NCI-H1048 (cell line): ENCODE measurements at places on chromosomes 5 and 9.

DNA sequence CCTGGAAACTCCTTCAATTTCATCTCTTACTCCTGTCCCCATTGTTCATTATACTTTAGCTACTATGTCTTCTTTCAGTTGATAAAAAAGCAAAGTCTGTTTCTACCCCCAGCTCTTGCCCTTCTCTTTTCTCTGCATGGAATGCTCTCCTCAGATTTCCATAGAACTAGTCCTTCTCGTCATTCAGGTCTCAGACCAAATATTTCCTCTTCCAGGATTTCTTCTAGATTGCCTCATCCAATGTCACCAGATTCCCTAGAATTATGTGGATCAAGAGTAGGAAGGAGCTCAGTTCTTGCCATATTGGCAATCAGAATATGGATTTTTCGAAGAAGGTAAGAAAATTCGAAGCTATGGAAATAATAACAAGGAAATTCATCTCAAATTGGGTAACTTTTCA is 176.1 kb downstream of the GABRG2 start:
- DNase-seq = no peak

DNA sequence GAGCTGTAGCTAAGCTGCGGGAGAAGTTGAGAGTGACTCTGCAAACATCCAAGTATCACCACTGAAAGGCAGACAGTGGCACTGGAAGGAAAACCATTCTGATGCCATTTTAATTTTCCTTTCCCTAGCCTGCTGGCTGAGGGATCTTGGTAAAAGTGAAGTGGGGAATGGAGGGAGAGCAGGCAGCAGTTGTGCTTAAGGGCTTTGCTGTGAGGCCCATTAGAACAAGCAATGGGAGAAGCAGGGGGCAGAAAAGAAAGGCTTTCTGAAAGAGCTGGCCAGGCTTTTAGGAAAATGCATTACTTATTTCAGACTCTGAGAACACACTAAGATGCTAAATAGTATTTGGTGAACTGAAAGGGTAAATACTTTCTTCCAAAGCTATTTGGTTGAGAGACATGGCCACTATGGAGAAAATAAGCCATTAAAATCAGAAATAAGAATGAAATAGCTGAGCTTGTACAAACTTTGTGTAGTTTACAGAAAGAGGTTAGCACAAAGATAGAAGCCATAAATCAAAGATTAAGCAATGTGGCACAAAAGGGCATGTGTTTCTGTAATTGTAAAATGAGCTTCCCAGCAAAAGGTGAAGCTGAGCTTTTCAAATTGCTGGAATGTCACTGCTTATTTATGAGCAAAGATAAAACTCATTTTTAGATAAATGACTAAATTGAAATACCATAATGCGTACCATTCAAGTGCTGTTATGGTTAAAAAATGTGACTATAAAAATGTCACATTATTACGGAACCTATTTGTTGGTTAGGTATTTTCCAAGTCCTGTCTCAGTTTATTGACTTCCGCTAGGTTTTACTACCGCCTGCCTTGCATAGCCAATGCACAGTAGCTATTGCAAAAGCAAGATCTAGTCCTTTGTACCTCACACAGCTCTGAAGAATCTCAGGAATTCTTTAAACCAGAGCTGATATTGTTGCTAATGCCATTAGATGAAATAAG is 20.8 kb downstream of the SNCAIP start:
- no peak for DNase-seq

GRCh38 chr5:107321906-107322305 is 348.8 kb downstream of the EFNA5 start:
- DNase-seq = no peak

GRCh38 chr9:133787754-133788025 is 49.5 kb upstream of the SARDH start:
- no peak for DNase-seq

DNA sequence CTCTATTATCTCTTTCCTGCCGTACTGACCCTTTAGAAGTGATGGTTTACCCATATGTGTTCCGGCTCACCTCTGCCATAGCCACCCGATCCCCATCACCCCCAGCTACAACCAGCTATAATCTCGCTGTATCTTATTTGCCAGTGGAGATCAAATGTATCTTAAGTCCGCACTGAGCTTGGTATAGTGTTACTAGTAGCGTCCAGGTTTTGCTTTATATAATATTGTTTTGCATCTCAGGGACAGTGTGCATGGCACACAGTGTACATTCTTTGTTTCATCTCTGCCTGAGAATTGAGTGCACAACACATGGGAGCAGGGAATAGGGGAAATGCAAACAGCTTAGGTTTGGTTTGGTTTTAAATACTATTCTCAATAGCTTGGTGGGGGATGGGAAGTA is 135.8 kb upstream of the SNX2 start:
- DNase-seq = no peak

- no peak for DNase-seq
Observed at GRCh38 chr5:139552893-139553575, 8.1 kb upstream of the UBE2D2 start.

DNA sequence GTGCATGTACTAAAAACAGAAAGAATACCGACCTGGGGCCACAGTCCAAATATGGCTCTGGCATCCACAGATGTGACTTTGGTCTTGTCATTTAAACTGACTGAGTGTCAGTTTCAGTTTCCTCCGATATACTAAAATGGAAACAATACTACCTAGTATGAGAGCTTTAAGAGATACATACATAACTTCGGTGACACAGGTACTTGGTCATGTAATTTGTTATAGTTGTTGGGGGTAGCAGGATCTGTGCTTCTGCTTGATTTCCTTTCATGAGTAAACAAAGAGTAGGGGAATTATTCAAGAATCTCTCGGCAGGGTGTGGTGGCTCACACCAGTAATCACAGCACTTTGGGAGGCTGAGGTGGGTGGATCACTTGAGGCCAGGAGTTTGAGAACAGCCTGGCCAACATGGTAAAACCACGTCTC is 32.1 kb downstream of the MTMR12 start:
- DNase-seq = no peak

DNA sequence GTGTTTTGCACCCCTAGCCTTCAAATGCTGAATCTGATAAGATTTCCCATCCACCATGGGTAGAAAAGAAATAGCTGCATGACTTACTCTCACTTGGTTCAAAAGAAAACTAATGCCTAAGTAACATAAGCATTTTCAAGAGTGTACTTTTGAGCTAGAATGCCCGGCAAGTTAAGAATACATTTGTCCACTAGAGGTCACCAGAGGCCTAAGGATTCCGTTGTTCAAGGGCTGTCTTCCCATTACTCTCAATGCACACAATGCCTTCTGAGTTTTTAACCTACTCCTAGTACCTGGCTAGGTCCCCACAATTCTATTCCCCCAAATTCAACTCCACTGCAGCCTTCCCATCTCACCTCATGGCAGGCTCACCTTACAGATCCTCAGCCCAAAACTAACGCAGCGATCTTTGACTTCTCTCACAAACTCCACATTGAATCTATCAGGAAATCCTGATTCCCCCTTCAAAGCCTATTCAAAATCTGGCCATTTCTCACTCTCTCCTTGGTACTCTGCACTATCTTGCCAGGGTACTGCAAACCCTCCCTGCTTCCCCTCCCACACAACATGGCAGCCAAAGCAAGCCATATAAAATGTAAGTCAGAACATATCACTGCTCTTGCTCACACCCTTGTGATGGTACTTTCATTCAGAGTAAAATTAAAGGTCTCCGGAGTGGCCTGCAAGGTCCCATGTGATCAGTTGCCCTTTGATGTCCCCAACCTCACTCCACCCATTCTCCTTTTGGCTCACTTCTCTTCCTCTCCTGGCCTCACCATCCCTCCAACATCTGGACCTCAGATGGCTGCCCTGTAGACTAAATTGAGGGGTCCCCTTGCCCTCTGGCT is 13.4 kb downstream of the OXCT1 start:
- DNase-seq = no peak

DNA sequence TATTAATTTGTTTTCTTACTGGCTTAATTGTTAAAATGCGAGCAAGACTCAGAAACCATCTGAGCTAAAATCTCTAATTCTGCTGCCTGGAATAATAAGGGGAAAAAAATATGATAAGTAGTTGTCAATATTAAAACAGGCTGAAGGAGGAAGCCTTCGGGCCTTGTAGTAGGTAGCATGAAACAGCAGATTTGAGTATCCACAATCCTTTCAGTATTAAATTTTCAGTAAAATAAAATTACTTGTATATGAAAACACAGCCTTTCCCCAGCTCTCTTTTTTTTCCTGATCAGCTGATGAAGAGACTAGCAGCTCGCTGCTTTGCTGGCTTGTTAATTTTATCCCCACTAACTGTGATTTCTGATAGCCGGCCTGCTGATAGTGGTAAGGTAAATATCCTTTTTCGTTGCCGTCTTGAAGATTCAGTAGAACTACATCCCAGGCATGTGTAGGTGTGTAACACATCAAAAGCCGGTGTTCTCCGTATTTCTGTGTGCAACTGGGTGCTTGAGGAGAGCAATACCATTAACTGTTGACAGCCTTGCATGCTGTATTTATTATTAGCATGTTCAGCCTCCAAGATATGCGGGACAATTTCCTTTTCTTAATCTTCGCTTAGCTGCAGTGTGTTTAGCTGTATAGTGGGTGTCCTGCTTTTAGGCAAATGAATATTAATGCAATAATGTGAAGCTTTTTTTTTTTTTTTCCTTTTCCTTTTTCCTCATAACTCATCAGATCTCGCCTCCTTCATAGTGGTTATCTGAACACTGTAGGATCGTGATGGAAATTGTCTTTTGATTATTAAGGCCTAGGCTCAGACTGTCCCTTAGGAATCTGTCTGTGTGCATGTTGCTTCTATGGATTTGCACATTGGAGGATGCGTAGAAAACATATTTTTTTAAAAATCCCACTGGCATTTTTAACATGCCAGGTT is 144.6 kb downstream of the SMARCA2 start:
- DNase-seq = no peak

GRCh38 chr9:121107881-121108280 is 33.1 kb downstream of the CNTRL start:
- DNase-seq = no peak

DNA sequence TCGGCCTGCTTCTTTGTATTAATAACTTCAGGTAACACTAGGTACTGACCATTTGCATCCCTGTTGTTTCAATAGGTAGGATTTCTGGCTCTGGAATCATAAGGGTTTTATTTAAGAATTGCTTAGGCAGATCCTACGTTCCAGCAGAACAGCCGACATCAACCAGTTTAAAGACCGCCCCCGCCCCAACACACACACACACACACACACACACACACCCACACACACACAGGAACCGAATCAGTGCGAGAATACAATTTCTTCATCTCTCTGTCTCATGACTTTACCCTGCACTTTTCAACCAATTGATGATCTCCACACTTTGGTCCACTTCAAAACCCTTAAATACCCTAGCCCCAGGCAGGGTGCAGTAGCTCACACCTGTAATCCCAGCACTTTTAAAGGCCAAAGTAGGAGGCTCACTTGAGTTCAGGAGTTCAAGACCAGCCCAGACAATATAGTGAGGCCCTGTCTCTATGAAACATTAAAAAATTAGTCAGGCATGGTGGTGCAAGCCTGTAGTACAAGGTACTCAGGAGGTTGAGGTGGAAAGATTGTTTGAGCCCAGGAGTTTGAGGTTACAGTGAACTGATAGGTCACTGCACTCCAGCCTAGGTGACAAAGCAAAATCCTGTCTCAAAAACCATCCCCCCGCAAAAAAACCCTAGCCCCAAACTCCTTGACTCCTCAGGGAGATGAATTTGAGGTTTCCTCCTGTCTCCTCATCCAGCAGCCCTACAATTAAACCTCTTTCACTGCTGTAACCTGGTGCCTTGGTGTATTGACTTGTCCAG is 2.7 kb upstream of the MTMR12 start:
- DNase-seq = no peak

DNA sequence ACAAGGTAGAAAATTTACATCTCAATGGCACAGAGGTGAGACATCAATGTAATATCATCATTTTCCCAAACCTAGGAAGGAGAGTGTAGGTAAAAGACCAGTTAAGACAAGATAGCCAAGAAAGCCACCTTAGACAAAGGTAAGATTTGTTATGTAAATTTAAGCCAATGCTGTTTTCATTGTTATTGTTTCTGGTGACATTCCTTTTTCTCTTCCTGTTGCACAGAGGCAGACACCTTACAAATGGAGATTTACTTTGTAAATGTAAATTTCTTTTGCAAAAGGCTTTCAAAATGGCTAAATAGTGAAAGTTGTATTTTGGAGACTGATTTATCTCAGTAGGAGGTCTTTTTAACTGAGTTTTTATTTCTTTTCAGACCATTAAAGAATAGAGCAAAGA is 159.1 kb downstream of the YIPF5 start:
- no peak for DNase-seq

GRCh38 chr9:83544002-83544698 is 5.9 kb upstream of the FRMD3 start:
- DNase-seq = peak; percentile 20

GRCh38 chr5:167764641-167765289 is 526.7 kb upstream of the WWC1 start:
- no peak for DNase-seq

- no peak for DNase-seq
Observed at GRCh38 chr9:137506702-137507171, 43.5 kb downstream of the PNPLA7 start.

DNA sequence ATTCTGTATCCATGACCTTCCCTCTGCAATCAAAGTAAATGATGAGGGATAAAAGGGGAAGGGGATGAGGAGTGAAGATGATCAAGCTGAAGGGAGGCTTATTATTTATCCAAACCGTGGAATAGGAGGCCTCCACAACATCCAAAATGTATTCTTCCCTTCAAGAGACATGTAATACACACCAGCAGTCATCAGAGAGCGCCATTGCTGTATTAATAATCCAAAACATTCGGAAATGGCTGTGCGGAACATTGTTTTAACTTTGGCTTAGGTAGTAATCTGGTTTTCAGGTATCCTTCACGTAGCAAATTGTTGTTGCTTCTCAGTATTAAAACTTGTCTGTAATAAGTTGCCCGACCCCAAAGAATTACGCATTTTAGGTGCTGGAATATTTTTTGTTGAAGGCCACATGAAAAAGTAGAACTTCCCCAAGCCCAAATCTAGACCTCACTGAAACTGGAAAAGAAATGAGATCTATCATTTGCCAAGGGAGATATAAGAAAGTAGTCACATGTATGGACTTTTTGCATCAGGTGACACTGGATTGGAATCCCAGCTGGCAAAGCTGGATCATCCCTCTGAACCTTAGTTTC is 2.6 kb upstream of the BOD1 start:
- DNase-seq = no peak

GRCh38 chr5:168740811-168741213 is 161.6 kb upstream of the PANK3 start:
- DNase-seq = no peak

- peak; percentile 78 for DNase-seq
Observed at GRCh38 chr5:173327948-173328843, at the start of gene STC2. Gene STC2 (minus strand): TSS chr5:173328414. CDS start chr5:173328193, 221 bp downstream.

- no peak for DNase-seq
Observed at GRCh38 chr5:175387144-175387543, 56.8 kb downstream of the DRD1 start.

- no peak for DNase-seq
Observed at GRCh38 chr9:121386442-121387175, 16.6 kb upstream of the STOM start.

- no peak for DNase-seq
Observed at GRCh38 chr5:149811453-149811852, 81.3 kb downstream of the PPARGC1B start.

- peak; percentile 90 for DNase-seq
Observed at GRCh38 chr9:6955251-6955921, 197.6 kb downstream of the KDM4C start.
